ENCODE measurements at places on chromosomes 1 and 21. TPM values are rescaled to one million over a fixed set of nuclear protein-coding genes. Genes with fewer than 3 reads are reported as not detected.

Gene CGN
- 68.7 TPM for total RNA-seq

Gene HCRTR1
- 0.13 TPM for total RNA-seq

Gene RBP7
- total RNA-seq = 3.2 TPM

Gene CAMK1G
- total RNA-seq = 0.50 TPM

Gene ADAMTS4
- 11.2 TPM for total RNA-seq

Gene CNTN2
- 1.2 TPM for total RNA-seq

Gene AMPD1
- total RNA-seq = not detected

GRCh38 chr1:70331962-70332361 is 22.6 kb downstream of the ANKRD13C start:
- no peak for DNase-seq

GRCh38 chr21:44516828-44517174 is 23.2 kb downstream of the KRTAP10-1 start:
- no peak for DNase-seq

GRCh38 chr1:57327946-57328345 is 95.9 kb downstream of the DAB1 start:
- DNase-seq = no peak

GRCh38 chr1:25118546-25118945 is 113.8 kb downstream of the SYF2 start:
- no peak for DNase-seq

- no peak for DNase-seq
These were observed 33.0 kb upstream of the TTC22 start for GRCh38 chr1:54834007-54834541.

DNA sequence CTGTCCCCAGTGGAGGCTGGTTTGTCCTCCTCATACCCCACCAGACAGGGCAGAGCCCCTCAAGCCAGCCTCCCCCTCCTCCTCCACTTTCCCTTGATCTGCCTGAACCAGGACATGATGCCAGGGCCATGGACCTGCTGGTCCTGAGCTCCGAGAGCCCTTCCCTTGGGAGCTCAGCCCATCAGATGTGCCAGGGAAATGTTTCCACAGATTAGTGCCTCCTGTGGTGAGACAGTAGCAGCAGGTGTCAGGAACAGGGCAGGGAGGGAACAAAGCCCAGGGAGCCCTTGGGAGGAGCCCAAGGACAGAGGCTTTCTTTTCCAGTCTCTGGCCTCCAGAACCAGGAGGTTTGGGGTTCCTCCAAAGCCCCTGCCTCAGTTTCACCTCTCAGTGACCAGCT is 14.6 kb upstream of the SLC41A1 start:
- DNase-seq = no peak

DNA sequence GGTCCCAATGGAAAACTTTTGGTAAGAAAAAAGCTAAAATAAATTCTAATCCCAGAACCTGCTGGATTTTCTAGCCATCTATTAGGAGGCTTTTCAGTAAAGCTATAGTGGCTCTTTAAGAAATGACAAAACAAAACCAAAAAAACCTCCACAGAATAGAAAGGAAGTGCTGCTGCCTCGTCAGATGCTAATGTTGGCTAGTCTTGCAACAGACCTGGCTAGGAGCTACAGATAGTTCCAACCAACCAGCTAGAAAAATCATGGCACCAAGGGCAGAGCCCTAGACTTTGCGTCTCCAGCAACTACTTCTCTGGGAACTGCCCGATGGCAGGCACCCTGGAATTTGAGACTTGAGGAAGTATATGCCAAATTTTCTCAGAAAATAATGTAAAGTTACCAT is 7.6 kb downstream of the CD101 start:
- no peak for DNase-seq

GRCh38 chr21:26227130-26227529 is 56.6 kb upstream of the APP start:
- no peak for DNase-seq

GRCh38 chr1:217897100-217897499 is 266.0 kb downstream of the SPATA17 start:
- no peak for DNase-seq

- DNase-seq = no peak
These were observed 154.8 kb downstream of the TRABD2B start for GRCh38 chr1:47842228-47842919.

DNA sequence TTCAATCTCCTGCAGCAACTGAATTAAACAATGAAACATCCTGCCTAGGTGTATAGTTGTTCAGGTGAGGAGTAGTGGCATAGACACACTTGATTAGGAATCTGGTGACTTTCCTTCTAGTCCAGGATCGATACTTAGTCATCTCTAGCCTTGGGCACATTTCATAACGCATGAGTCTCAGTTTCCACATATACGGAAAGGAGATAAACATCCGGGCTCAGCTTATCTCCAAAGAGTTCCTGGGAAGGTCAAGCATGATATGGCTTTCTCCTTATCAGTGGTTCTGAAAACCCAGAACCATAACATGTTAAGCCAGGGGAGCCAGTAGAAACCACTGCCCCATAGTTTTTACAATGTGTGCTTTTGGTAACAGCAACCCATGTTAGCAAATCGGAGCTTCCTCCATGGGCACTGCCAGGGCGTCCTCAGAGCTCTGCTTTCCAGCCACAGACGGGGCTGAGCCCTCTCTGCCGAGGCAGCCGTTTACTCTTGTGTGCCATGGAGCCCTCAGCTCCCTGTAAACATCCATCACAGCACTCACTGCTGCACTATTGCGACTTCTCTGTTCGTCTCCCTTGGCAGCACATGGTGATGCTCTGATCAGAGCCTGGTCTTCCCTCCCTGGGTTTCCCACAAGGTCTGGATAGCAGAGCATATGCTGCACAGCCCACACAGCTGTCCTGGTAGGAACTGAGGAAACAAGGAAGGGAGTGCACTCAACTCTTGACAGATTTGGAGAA is 34.6 kb downstream of the RUNX1 start:
- DNase-seq = no peak

DNA sequence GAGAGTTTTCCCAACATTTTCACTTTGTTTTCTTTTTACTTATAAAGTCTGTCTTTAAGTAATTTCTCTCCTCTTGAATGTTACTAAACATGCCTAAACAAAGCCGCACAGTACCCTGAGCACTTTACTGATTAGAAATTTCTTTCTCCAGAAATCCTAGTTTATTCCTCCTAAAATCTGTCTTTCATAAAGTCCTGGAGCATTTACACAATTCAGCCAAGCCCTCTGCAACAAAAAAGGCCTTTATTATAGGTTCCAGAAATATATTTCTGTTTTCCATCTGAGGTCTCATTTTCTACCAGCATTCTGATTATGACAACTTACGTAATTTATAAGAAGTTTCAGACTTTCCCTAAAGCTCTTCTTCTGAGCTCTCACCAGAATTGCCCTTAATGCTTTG is 549.5 kb upstream of the OLFM3 start:
- DNase-seq = no peak

GRCh38 chr1:162361349-162361748 is 15.3 kb downstream of the SPATA46 start:
- no peak for DNase-seq

DNA sequence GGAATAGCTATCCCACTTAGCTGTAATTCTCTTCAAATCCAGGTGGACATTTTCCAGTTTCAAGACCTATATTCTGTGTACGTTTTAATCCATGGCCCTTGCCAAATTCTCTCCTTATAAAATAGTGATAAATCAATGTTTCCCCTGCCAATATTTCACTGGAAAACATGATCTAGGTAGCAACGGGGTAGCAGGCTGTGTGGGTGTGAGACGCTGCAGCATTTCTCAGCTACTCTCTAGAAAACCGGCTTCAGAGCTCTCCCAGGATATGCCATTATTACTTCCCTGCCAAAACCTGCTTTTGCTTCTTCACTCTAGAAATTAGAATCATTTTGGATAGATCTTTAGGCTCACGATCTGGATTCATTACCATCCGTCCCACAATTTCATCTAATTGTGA is 82.1 kb upstream of the SIPA1L2 start:
- no peak for DNase-seq

GRCh38 chr1:16146279-16147155 is 9.4 kb downstream of the EPHA2 start:
- peak; percentile 89 for DNase-seq

- DNase-seq = no peak
These were observed 50.5 kb downstream of the MTF2 start for GRCh38 chr1:93129507-93130099.

GRCh38 chr21:45421071-45421845 is 16.3 kb downstream of the COL18A1 start:
- no peak for DNase-seq

GRCh38 chr1:222654849-222655248 is 37.0 kb downstream of the MIA3 start:
- DNase-seq = no peak

GRCh38 chr1:175935166-175935565 is 191.8 kb upstream of the TNR start:
- no peak for DNase-seq

DNA sequence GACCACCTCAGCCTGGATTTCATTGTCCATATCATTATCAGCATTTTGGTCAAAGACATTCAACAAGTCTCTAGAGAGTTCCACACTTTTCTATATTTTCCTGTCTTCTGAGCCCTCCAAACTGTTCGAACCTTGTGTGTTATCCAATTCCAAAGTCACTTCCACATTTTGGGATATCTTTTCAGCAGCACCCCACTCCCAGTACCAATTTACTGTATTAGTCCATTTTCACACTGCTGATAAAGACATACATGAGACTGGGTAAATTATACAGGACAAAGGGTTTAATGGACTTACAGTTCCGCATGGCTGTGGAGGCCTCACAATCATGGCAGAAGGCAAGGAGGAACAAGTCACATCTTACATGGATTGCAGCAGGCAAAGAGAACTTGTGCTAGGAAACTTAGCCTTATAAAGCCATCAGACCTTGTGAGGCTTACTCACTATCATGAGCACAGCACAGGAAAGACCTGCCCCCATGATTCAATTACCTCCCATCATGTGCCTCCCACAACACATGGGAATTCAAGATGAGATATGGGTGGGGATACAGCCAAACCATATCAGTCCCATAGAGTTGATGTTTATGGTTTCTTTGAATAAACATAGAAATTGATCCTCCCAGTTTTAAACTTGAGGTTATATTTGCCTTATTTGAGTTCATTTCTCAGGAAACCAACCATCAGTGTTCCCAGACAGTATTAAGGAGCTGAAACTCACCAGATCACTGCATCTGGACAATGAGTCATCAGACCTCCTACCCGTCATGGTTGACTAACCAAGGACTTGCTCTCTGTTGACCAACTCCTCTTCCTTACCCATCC is 322.7 kb upstream of the DUSP10 start:
- no peak for DNase-seq

DNA sequence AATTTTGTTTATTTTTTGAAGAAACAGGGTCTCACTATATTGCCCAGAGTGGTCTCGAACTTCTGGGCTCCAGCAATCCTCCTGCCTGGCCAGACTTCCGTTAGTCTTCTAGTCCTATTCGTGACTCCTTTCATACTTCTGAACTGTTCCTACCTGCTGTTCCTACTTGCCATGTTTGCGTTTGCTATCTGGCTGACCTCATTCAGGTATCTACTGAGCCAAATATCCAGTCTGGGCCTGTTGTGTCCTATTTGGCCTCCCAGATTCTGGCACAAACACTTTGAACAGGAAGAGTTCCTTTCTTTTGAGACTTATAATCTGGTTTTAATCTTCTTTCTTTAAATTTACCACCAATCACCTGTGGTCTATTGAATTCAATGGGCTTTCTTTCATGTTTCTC is 6.9 kb upstream of the NR1I3 start:
- no peak for DNase-seq

DNA sequence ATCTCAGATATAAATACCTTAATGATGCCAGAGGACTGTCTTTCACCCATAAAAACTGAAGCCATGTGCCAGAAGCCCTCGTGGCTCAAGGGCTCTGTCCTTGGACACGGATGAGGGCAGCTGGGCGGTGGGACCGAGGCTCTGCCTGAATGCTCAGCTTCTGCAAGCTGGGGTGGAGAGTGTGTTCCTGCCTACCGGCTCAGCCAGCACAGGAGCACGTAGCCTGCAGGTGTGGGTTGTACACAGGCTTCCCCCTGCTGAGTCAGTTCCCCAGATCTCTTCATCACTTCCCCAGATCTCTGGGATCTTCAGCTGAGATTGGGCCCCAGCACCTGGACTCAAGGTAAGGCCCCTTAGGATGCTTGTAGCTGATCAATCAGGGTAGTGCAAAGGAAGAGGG is 15.4 kb downstream of the KCNJ15 start:
- no peak for DNase-seq

DNA sequence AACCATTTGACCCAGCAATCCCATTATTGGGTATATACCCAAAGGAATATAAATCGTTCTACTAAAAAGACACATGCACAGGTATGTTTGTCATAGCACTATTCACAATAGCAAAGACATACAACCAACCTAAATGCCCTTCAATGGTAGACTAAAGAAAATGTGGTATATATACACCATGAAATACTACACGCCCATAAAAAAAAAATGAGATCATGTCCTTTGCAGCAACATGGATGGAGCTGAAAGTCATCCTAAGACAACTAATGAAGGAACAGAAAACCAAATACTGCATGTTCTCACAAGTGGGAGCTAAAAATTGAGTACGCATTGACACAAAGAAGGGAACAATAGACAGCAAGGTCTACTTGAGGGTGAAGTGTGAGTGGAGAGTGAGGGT is 72.0 kb downstream of the EIF4G3 start:
- DNase-seq = no peak

DNA sequence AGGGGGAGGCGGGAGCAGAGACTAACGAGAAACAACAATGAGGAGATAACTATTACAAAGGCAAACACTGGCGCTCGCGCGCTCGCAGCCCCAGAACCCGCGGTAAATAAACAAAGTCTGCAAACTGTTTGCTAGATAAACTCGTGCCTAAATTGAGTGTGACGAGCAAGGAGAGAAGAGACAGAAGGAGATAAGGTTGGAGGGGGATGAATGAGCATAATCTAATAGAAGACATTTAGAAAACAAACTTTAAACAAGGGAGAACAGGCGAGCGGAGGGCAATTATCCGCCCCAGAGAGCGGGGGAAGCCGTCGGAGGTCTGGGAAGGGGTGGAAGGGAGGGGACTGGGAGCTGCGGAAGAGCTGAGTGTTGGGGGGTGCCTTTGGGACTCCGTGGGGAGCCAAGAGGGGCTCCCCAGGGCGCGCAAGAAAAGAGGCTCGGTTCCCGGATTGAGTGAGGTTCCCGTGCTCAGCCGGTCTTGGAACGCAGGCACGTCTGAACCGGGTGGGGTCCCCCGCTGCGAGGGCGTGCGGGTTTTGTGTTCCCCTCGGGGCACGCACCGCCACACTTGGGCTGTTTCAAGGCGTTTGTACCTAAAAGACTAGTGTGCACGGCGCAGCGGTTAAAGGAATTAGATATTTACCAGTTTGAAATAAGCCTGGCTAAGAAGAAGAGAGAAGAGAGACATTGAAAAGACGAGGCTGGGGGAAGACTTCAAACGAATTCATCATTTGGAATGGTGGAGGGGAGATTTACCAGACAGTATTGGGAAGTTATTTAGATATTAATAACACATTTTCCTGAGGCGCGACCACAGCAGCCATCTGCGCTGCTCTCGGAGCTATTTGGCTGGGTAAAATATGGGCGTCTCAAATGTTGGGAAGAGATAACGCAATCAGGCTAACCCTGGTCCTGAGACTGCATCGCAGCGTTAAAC is 10.6 kb downstream of the PAX7 start:
- DNase-seq = peak; percentile 54

GRCh38 chr1:30696831-30697230 is 26.6 kb downstream of the MATN1 start:
- no peak for DNase-seq

GRCh38 chr1:185068341-185068740 is 23.0 kb downstream of the RNF2 start:
- no peak for DNase-seq
